ENCODE measurements at places on chromosomes 6 and 20. TPM values are rescaled to one million over a fixed set of nuclear protein-coding genes. Genes with fewer than 3 reads are reported as not detected.

MMS22L gene
- polyA plus RNA-seq = 17.0 TPM

C6orf52 gene
- 5.4 TPM for polyA plus RNA-seq

PHACTR3 gene
- 6.3 TPM for polyA plus RNA-seq

ANGPT4 gene
- 0.10 TPM for polyA plus RNA-seq

TP53INP2 gene
- polyA plus RNA-seq = 5.6 TPM

GSTA3 gene
- polyA plus RNA-seq = 0.48 TPM

ULBP2 gene
- polyA plus RNA-seq = 2.9 TPM

PDYN gene
- not detected for polyA plus RNA-seq

DNA sequence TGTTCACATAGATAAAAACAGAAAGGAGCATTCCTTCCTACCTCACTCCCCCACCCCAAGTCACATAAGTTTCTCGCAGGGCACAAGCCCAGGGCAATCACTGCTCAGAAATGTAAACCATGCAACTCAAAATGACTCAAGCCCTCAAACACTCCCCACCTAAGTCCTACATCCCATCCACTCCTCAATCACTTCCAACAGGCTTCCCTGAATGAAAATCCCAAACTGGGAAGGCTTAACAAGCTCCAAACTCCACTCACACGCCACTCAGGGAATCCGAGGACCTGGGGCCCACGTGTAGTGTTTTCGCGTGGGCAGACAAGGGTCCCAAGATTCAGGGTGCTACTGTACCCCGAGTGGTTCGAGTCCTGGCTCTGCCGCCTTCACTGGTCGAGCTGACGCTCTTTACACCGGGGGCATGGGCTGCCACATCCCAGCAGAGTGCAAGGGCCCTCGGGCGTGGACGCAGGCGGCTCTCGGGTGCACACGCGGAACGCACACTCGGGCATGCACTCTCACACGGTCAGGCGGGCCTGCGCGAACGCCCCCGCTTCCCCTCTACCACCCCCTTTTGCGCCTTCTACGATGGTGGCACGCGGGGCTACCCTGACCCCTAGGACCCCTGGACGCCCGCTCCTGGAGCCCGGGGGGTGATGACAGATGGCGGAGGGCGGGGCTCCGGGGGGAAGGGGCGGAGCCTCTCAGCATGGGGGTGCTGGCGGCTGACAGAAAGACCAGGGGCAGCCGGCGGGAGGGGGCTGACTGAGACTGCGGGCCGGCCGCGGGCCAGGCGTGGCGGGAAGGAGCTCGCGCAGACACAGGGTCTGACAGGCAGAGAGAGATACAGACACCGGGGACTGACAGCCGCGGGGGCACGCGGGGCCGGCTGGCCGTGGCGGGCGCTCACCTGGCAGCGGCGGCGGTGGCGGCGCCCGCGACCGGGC lies 657 bp downstream of the ZHX3 start:
- DNase-seq = peak; percentile 42

- no peak for DNase-seq
Observed at GRCh38 chr6:111200350-111201243, 113.3 kb downstream of the SLC16A10 start.

DNA sequence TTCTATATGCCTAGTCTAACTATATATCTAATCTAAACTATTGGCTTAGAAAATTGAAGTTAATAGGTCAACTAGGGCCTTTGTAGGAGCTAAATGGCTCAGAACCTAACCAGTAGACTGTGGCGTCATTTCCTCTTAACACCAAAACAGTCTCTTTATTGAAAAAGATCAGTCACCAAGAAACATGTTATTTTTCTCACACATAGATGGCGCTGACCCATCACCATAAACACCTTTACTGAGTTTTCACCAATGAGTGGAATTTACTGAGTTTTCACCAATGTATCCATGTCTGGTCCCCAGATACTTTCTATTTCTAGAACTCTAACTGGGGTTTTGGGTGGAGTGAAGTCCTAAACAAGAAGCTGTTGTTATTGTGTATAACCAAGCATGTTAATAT lies 636.0 kb downstream of the BCKDHB start:
- no peak for DNase-seq

DNA sequence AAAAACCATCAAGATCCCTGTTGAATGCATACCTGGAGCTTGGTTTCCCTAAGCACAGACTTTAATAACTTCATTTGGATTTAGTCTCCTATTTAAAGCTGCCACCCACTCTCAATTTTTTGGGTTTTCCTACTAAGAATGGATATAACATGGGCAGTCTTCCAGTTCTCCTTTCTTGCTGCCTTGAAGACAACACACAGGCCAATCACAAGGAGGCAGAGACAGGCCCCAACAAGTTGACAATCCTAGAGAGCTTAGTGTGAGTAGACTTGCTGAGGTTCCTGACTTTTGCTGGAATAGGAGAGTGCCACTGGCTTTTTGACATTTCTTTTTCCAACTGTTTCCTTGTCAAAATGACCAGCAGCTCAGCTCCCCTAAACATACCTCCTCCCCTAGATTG lies 112.3 kb upstream of the ESR1 start:
- DNase-seq = no peak

DNA sequence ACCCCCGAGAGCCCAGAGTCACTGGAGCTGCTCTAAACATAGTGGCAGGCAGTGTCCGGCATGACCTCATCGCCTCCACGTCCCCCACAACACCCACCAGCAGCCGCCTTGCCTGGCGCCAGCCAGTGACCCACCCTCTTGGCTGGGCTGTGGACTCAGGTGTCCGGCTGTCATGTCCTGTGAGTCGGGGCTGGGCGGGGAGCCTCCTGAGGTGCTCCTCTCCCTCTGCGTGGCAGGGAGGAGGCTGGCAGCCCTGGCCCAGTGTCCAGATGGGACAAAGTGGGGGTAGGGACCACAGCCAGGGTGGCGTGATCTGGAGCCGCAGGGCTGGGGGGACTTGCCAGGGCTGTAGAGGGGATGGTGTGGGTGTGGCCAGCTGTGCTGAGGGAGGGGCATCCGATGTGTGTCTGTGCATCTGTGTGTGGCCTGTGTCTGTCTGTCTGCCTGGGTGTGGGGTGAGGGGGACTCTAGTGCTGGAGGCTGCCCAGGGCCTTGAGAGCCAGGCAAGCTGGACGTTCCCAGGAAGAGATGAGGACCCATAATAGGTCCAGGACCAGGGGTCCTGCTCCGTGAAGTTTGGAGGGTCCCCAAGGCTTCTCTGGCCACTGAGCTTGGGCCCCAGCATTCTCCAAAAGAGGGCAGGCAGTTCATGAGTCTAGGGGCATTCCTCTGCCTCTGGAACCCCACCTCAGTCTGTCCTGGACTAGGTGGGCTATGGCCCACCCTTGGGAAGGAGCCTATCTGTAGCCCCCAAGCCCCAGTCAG lies 2.3 kb upstream of the SOX18 start:
- DNase-seq = no peak

DNA sequence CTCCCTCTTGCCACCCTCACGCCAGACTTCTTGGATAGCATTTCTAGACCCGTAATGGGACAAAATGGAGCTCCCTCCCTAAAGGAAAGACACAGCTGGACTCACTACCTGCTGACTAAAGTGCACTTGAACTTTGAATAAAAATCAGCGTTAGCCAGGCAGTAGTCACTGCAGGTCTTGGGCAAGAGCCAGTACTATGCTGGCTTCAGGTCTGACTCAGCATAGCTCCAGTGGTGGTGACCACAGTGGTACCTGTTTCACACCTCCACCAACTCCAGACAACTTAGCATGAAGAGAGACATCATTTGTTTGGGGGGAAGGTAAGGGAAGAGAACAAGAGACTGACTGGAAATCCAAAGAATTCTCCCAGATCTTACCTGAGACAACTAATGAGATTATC lies 906.8 kb downstream of the GRIK2 start:
- DNase-seq = no peak

GRCh38 chr6:160248538-160248937 lies 10.1 kb downstream of the SLC22A2 start:
- DNase-seq = no peak

- DNase-seq = no peak
Observed at GRCh38 chr6:108031968-108032367, 42.6 kb downstream of the OSTM1 start.

DNA sequence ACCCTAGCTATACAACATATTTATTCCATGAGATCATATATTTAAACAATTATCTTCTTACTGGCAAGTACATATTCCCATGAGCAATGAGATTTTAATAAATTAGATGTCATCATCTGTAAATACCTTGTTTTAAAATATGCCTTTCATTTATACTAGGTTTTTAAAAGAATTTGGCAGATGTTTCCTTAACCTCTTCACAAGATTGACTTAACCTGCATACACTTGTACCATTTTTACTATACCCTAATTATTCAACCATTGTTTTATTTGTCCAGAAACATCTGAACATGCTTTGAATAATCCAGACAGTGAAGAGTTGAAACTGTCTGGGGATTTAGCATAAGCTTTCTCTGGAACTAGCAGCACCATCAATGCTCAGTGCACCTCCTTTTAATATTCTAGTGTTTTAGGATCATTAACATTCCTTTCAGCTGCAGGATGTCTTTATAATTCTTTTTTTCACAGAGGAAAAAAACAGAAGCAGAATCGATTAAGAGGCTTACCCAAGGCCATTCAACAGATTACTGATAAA lies 188.0 kb upstream of the TENT5A start:
- no peak for DNase-seq

GRCh38 chr6:14360565-14360964 lies 243.0 kb downstream of the CD83 start:
- no peak for DNase-seq

GRCh38 chr6:169174516-169175359 lies 78.9 kb downstream of the THBS2 start:
- no peak for DNase-seq

DNA sequence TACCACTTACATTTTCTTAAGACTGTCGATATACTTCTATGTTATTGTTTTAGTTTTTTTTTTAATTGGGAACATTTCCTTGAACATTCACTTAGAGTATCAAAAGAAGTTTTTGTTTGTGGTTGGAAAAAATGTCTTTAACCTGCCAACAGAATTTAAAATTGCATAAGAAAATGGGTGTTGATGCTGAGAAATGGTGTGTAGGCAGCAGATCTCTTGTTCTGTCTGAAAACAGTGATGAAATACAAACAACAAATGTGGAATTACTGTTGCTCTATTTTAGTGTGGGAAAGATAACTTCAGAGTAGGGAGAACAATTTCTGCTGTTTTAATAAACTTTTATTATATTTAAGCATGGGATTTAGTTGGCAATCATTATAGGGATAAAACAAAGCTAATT lies 293.5 kb downstream of the CDKAL1 start:
- DNase-seq = no peak

DNA sequence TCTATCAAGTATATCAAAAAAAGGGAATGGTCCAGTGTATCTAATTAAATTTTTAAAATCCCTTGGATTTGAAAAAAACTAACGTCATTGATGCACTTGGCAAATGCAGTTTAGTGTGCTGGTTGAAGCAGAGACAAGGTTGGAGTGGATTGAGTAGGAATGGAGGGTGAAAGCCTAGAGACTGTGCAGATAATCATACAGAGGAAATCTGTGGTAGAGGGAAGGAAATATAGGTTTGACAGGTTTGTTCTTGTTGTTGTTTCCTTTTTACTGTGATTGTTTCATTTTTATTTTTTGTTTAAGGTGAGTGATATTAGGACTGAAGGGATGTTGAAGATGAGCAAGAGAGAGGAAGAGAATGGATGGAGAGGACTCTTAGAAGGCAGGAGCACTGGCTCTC lies 29.0 kb upstream of the L3MBTL3 start:
- DNase-seq = no peak

DNA sequence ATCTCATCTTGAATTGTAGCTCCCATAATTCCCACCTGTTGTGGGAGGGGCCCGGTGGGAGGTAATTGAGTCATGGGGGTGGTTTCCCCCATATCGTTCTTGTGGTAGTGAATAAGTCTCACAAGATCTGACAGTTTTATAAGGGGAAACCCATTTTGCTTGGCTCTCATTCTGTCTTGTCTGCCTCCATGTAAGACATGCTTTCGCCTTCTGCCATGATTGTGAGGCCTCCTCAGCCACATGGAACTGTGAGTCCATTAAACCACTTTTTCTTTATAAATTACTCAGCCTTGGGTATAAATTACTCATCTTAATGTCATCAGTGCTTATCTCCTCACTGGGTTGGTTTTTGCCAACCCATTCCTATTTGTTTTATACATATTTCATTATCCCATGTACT lies 142.0 kb upstream of the GMDS start:
- no peak for DNase-seq
